Femur (tissue), 1 donor: ENCODE measurements at places on chromosomes 12 and 14.
A peak's percentile ranks its signal among the peaks of the same experiment; 100 is the strongest.

GRCh38 chr14:25102788-25103187 is 52.8 kb upstream of the STXBP6 start:
- no peak for DNase-seq

- no peak for DNase-seq
Measured at GRCh38 chr14:23903442-23903841, 50.1 kb upstream of the DHRS4 start.

DNA sequence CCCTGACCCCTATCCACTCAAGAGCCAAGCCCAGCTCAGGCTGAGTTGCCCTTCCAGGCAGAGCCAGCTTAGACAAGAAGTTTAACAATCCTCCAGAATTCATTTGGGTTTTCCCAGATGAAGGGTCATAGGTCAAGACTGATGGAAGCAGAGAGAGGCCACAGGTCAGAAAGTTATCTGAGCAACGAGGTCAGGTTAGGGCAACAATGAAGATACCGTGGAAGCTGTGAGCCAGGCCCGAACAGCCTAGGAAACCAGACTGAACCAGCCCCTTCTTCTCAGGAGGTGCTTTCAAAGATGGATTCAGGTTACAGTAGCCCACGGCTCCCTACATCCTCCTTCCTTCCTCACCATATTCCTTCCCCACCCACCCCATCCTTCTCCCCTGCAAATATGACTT is 53.1 kb downstream of the RHOJ start:
- no peak for DNase-seq

- DNase-seq: no peak
Measured at GRCh38 chr14:55814064-55814463, 234.1 kb downstream of the KTN1 start.

GRCh38 chr14:100988956-100989355 is 85.4 kb upstream of the RTL1 start:
- no peak for DNase-seq

- DNase-seq: peak; percentile 19
Measured at GRCh38 chr14:46686652-46687051, 35.1 kb upstream of the RPL10L start.

DNA sequence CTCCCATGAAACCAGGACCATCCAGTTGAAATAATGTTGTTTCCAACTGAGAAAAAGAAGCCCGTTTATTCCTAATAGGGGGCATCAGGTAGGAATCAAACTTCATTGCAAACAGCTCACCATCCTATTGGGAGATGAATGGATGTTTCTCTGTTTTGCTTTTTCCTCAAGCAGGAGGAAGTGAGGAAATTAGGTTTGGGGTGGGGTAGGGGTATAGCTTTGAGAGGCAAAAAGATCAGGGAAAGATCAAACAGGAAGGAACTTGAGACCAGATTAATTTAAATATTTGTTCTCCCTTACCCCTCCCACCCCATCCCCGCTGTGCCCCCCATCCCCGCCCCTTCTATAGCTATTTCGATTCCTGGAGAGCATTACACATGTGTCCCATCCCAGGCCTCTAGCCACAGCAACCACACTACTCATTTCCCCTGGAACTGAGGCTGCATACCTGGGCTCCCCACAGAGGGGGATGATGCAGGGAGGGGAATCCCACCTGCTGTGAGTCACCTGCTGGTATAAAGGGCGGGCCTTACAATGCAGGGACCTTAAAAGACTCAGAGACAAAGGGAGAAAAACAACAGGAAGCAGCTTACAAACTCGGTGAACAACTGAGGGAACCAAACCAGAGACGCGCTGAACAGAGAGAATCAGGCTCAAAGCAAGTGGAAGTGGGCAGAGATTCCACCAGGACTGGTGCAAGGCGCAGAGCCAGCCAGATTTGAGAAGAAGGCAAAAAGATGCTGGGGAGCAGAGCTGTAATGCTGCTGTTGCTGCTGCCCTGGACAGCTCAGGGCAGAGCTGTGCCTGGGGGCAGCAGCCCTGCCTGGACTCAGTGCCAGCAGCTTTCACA is at the start of gene IL23A:
Gene IL23A, plus strand, starts transcription at position 577 of the 850 bp plus-strand sequence. Its CDS starts 161 bp downstream, at position 738.
- no peak for DNase-seq

GRCh38 chr12:12749433-12749832 is 32.3 kb downstream of the CDKN1B start:
- no peak for DNase-seq

GRCh38 chr12:106144847-106145246 is 6.1 kb upstream of the NUAK1 start:
- DNase-seq: no peak

- DNase-seq: no peak
Measured at GRCh38 chr12:78787576-78787975, 77.0 kb upstream of the SYT1 start.

DNA sequence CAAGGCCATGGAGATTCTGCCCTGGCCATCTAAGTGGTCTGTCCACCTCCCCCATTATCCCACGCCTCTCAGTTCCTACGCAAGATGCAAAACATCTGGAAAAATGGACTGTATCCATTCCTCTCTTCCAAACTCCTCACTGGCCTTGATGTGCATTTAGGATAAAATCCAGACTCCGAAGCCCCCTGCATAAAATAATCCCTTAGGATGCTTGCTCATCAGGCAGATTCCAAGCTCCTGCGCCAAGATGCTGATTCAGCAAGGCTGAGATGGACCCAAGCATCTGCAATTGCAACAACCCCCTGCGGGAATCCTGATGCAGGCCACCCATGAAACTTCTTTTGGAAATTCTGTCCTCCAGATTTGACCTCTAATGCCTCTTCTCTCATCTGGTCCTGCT is 81.6 kb downstream of the SPRING1 start:
- DNase-seq: peak; percentile 67

- DNase-seq: peak; percentile 46
Measured at GRCh38 chr12:119869720-119870119, 7.4 kb downstream of the CIT start.

GRCh38 chr12:120283318-120283717 is 8.4 kb downstream of the RNU4-2 start:
- no peak for DNase-seq

DNA sequence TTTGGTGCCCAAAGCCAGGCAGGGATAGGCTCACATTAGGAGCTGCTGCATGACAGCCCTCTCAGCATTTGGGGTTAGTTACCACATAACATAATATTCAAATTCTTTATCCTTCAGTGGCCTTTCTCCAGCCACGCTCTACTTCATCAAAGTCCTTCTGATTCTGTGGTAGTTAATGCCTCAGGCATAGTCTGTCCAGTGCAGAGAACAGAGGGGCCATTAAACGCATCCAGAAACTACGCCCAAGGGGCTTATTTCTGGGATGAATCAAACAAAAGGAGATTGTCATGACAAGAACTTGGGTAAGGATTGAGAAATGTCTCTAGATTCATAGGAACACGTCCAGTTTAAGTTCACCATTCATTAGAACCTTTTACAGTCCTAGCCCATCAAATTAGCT is 183.4 kb upstream of the PLXNC1 start:
- no peak for DNase-seq

- DNase-seq: no peak
Measured at GRCh38 chr14:101058571-101058970, 155.0 kb upstream of the RTL1 start.

- no peak for DNase-seq
Measured at GRCh38 chr12:24088751-24089509, 139.5 kb upstream of the SOX5 start.

DNA sequence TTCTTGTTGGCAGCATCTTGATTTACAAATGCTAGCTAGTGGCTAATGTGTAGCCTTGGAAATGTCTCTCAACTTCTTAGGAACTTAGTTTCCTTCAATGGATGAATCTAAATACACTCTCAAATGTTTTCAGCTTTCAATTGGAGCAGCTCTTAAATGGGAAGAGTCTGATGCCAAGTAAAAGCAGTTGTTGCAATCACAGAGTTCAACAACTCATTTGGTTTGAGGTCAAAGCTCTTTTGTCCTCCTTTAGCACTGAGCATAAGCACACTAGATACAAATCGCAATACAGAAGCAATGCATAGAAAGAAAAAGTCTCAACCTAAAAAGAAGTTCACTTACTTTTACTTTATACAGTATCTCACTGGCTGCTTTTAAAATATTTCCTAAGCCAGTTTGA is 986.1 kb upstream of the FLRT2 start:
- DNase-seq: no peak

GRCh38 chr12:57865084-57865751 is 18.7 kb upstream of the CTDSP2 start:
- DNase-seq: peak; percentile 85

GRCh38 chr14:69042787-69043444 is 63.8 kb upstream of the ACTN1 start:
- DNase-seq: no peak

DNA sequence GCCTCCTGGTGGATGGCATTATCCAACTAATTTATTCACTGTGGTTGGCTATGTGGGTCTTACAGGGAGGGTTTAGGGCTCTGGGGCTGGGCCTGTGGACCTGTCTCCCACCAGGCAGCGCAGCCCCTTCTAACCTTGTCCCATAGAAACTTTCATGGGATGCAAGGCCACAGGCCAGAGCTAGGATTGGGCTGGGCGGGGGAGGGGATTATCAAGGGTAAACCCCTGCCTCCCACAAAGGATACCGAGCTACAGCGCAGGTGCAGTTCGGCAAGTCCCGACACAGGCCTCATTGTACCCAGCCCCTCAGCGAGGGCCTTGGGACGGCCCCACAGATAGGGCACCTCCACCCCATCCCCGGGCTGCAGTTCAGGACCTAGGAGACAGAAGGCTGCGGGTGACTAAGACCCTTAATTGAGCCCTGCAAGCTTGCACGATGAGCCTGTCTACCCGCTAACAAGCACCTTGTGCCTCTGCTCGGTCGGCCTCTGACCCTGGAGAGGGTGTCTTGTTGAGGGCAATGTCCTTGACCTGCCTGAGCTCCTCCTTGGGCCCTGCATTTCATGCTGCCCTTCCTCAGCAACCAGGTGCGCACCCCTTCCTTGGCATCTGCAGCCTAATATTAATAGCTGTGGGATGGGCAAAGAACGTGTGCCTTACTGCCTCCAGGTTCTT is 46.7 kb downstream of the PSMA6 start:
- DNase-seq: no peak

DNA sequence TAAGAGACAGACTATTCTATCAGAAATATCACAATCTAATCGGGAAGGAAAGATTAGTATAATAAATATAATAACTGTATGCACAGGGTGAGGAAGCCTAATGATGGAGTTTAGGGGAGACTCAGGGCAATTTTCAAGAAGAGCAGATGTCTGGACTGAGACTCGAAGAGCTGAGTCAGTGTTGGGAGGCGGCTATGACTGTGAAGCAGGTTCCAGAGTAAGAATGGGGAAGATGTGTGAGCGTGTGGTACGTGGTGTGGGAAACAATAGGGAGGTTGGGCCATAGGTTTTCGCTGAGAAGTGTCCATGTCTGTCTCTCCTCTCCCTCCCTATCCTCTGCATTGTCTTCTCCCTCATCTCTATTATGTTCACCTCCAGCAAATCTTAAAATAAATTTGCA is 85.6 kb downstream of the LMO3 start:
- DNase-seq: no peak

DNA sequence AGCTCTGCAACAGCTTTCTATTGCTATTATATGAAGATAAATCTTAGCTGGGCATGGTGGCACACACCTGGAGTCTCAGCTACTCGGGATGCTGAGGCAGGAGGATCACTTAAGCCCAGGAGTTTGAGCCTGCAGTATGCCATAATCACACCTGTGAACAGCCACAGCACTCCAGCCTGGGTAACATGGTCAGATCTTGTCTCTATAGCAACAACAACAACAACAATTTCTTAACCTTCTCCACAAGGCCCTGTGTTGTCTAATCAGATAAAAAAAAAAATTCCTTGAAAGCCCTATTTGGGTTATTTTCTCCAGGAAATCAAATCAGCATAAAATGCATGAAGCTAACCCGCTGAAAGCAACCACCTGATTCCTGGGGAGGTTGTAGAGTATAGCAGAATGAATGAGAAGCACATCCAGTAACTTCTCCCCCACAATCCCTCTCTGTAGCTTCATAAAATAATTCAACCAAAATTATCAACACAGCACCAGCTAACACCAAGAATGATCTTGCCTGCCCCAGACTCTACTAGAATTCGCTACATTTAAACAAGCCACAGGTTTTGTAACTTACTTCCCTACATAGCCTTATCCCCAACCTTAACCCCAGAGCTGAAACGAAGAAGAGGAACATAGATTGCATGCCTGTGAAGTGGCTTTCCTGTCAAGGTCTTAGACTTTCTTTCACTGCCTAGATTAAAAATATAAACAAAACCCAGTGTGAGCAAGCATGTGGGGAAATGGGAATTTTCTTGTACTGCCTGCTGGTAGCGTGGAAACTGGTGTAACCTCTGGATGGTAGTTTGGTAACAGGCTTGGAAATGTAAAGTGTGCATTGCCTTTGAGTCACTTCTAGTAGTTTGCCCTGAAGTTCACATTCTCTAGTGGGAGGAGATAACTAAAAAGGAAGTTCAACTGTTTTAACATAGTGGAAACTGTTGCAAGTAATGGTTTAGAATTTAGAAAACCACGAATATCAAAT is 6.0 kb upstream of the STK38L start:
- DNase-seq: no peak

DNA sequence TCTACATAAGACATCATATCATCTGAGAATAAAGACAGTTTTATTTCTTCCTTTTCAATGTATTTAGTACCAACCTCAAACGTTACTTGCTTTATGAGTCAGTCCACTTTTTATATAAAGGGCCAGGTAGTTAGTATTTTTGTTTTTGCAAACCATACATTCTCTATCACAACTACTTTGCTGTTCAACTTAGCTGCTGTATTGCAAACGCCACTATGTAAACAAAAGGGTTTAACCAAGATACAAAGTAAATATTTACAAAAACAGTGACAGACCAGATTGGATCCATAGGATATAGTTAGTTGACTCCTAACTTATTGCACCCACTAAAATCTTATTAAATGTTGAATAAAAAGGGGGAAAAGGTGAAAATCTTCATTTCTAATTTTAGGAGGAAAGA is 87.7 kb upstream of the FOXG1 start:
- DNase-seq: no peak

- no peak for DNase-seq
Measured at GRCh38 chr12:11446372-11446771, 51.0 kb upstream of the PRB2 start.

DNA sequence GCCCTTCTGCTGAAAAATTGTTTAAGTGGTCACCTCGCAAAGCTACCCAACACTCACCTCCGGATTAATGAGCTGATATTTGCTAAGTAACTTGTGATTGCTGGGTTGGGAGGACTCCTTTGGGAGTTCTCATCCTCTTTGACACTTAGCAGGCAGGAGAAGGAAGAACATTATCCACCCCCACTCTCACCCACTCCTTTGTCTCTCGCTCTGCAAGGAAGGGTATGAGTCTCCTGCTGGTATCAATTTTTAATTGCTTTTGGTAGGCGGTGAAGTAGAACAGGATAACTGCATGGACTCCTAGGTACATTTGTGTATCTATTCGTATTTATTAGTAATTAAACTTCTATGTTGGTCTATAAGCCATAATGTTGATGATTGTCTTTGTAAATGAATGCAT is 6.9 kb upstream of the ABHD12B start:
- no peak for DNase-seq
